ENCODE measurements at places on chromosomes 16 and 17. TPM values are rescaled to one million over a fixed set of nuclear protein-coding genes. Genes with fewer than 3 reads are reported as not detected.

ABAT gene
- total RNA-seq = 48.6 TPM

PRDM7 gene
- not detected for total RNA-seq

OTOP2 gene
- total RNA-seq = not detected

IRX3 gene
- total RNA-seq = 22.6 TPM

DNA sequence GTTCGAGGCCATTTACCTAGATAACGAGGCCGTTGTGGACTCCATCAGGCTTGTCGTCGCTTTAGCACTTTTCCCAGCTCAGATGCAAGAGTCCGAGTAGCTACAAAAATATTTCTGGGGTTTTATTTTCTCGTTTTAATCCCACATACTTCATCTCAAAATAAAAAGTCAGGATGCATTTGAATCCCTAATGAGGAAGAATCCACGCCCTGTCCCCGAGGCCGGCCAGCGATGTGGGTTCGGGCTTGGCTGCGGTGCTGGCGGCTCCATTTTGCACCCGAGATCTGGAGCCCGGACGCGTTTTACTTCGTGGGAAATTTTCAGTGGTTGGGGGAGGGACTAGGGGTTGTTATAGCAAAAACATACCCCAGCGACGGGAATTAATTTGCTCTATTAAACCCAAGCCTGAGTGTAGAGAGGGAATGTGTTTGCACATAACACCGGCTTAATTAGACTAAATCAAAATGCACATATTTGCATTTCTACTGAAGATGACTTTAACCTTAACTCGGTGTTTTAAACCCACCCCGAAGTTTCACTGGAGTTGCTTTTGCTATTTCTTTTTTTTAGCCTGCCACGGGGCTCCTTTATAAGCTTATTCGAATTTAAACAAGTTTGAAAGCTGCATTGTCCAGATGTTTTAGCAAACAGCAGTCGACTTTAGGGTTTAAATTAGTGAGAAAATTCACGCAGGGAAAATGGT is 4.8 kb downstream of the IRX5 start:
- DNase-seq = no peak
- no peak overlapping the region for H3K4me3 ChIP-seq
- H3K36me3 ChIP-seq = no peaks in the 10 kb centered on the region
- peaks cover 71% of the 10 kb centered on the region for H3K27me3 ChIP-seq
- H3K4me1 ChIP-seq = peaks cover 19% of the 10 kb centered on the region

DNA sequence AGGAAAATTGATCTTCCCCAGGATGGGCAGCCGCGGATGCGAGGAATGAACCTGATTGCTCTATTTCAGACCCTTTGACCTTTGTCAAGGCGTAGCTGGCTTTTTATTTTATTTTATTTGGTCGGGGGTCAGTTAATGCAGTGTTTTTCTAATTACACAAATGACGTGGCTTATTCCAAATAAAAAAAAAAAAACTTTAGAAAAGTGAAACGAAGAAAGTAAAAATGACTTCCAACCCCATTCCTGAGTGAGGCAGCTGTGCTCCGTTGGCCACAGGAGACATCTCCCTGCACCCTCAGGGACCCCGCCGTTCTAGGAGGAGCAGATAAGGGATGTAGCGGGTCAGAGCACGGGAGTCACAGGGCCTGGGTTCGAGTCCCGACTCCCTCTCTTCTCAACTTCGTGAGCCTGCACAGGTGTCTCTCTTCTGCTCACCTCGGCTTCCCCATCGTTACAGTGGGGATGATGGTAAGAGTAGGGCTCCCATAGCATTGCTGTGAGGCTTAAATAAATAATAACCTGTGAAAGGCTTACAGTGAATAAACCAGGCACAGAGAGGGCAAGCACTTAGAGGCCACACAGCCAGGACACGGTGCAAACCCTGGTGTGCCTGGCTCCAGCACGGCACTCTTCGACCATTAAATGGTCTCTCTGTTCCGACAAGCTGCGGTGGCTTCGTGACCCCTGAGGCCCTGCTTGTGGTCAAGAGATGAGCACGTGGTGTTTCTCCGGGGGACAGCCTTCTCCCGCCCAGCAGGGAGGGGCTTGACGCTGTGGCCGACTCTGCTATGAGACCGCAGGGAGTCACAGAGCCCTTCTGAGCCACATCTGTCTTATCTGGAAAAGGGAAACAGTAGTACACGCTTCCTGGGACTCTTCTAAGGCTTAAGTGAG is 10.2 kb downstream of the FOXF1 start:
- H3K27me3 ChIP-seq = peaks cover 9% of the 10 kb centered on the region
- no peaks in the 10 kb centered on the region for H3K4me1 ChIP-seq
- no peaks in the 10 kb centered on the region for H3K36me3 ChIP-seq
- H3K27ac ChIP-seq = no peak overlapping the region

- H3K27me3 ChIP-seq = no peaks in the 10 kb centered on the region
- H3K36me3 ChIP-seq = no peaks in the 10 kb centered on the region
- no peak overlapping the region for H3K27ac ChIP-seq
These were observed 8.6 kb downstream of the ARHGAP17 start for GRCh38 chr16:25006504-25007056.

DNA sequence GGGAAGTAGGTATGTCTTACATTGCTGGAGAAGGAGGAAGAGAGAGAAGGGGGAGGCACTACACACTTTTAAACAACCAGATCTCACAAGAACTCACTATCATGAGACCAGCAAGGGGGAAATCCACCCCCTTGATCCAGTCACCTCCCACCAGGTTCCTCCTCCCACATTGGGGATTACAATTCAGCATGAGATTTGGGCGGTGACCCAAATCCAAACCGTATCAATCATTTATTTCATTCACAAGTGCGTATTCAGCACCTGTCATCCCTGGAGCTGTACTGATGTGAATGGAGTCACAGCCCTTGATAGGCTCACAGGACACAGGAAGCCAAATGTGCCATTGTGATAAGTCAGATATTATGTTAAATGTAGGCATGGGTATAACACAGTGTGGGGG is 228.3 kb upstream of the HSBP1 start:
- no peaks in the 10 kb centered on the region for H3K27me3 ChIP-seq
- H3K4me3 ChIP-seq = no peak overlapping the region
- no peak overlapping the region for H3K27ac ChIP-seq
- H3K4me1 ChIP-seq = no peaks in the 10 kb centered on the region
- no peak for DNase-seq
- H3K36me3 ChIP-seq = no peaks in the 10 kb centered on the region

DNA sequence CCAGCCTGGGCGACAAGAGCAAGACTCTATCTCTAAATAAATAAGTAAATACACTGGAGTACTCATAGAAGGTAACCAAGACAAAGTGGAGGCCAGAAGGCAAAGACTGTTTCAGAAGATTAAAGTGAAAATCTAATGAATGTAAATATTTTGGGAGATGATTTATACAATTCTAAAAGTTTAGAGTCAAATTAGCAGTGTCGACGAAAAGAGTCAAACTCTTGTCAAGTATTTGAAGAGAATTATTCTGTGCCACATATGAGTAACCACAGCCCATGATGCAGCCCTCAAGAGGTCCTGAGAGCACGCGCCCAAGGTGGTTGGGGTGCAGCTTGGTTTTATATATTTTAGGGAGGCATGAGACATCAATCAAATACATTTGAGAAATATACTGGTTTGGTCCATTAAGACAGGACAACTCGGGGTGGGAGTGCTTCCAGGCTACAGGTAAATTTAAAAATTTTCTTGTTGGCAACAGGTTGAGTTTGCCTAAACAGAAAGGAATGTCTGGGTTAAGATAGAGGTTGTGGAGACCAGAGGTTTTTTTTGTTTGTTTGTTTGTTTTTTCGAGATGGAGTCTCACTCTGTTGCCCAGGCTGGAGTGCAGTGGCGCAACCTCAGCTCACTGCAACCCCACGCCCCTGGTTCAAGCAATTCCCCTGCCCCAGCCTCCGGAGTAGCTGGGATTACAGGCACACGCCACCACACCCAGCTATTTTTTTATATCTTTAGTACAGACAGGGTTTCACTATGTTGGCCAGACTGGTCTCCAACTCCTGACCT is 3.5 kb downstream of the CFDP1 start:
- H3K27ac ChIP-seq = no peak overlapping the region
- DNase-seq = no peak
- no peaks in the 10 kb centered on the region for H3K36me3 ChIP-seq

GRCh38 chr17:30203471-30203981 is 32.0 kb downstream of the SLC6A4 start:
- H3K4me3 ChIP-seq = no peak overlapping the region
- H3K36me3 ChIP-seq = no peaks in the 10 kb centered on the region
- H3K27ac ChIP-seq = no peak overlapping the region
